Choroid plexus epithelial cell (primary cell): ENCODE measurements at places on chromosomes 4 and X.

DNA sequence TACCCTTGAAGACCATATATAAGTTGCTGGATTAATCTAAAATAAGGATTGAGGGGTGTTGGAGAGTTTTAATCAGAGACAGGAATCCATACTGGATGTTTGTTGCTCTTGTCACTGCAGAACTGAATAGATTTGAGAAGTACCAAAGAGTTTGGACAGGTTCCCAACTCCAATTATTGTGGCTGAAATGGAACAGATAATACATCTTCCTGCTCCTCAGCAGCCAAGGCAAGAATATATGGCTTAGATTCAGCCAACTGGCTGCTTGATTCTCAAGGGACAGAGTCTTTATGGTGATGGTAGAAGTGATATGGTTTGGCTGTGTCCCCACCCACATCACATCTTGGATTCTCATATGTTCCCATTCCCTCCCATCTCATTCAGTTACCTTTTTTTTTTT lies 97.0 kb upstream of the PDHA2 start:
- DNase-seq, result no peak

- DNase-seq, result peak; percentile 82
These were observed 4.8 kb downstream of the SLC49A3 start for GRCh38 chr4:683982-684622.

- no peak for DNase-seq
These were observed 16.4 kb upstream of the HSFX1 start for GRCh38 chrX:149757206-149758067.

- peak; percentile 89 for DNase-seq
These were observed 59.1 kb downstream of the MRPL1 start for GRCh38 chr4:77921701-77922100.

DNA sequence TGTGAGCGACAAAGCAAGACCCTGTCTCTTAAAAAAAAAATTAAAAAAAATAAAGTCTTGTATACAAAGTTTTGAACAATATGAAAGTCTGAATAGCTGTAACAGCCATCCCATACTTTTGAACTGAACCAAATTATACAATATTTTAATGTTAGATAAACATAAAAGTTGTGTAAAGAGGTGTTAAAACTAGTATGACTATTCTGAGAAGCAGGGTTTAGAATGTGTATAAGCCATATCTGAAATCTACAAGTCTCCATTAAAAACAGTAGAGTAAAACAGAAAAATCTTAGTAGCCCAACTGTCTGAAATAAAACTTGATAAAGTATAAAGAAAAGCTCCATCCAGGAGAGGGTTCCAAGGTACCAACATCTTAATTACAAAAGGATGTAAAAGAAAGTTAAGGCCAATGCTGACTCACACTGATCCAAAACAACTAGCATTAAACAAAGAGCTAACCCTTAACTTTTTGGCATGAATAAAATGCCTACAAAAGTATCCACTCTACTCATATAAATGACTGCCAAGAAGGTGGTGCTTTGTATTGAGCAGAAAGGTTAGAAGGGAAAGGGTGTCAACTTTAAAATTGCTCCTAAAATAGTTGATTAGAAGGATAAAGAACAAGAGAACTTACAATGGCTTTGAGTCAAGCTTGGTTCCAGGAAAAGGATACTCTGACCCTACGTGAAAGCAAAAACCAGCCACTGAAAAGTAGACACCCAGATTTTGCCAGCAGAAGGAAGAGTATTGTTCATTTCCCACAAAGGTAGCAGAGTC lies 18.5 kb downstream of the CNOT6L start:
- DNase-seq, result no peak

GRCh38 chr4:37549041-37549440 lies 137.1 kb downstream of the RELL1 start:
- peak; percentile 77 for DNase-seq

DNA sequence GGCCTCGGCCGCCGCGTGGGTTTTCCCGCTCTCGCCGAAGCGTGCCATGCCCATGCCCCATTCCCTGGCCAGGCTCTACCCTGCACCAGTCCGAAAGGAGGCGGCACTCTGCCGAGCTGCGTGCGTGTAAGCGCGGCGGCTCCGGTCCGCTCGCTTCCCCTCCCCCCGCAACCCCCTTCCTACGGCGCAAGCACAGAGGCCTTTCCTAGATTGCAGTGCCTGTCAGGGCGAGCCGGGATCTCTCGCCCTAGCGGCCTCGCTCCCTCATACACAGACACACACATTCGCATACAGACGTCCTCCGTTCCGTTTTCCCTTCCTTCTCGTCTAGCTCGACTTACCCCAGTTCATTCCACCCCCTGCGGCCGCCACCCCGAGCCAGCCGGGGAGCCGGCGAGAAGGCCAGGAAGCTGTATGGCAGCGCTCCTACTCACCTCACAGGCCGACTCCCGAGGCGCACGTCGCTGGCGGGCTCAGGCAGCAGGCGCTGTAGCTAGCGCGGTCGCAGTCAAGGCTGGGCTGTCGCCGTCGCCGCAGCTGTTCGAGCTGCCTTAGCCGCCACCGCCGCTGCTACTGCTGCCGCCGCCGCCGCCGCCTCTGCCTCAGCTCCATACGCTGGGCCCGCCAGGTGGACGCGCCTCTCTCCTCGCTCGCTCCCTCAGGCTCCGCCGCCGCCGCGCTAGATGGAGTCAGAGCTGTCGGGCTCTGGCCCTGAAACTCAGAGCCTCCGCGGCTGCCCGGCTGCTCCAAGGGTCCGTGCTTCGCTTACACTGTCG lies 615 bp downstream of the NEXMIF start:
- DNase-seq, result peak; percentile 5

DNA sequence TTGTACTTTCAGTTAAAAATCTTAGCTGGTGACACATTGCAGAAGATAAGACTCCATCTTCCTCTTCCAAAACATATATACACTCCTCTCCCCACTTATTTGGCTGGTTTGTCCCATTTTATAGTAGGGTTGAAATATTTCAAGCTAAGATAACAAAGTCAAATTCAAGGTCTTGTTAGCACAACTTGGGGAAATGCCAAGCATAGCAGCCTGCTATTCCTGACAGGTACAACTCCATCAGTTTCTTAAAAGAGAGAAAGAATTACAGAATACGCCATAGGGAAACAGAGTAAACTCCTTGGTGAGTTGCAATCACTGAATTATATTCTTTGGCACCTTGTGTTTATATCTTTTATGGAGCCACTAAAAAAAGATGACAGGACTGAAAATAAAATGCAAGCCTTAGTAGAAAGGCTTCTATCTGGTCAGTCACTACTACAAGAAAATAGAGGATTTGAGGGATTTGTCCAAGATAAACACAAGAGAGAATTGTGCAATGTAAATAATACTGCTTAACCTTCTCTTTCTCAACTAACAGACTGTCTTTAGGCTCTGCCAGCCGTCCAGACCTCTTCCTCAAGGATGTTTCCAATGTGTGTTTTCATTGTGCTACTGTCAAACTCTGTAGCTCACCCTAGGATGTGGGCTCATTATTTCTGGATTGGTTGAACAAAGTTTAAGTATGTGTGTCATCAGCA lies 170.3 kb downstream of the VEGFC start:
- DNase-seq, result peak; percentile 76

- no peak for DNase-seq
These were observed 338.9 kb downstream of the HNRNPD start for GRCh38 chr4:82034878-82035277.

- no peak for DNase-seq
These were observed 103.8 kb upstream of the CXCL13 start for GRCh38 chr4:77501851-77502250.

DNA sequence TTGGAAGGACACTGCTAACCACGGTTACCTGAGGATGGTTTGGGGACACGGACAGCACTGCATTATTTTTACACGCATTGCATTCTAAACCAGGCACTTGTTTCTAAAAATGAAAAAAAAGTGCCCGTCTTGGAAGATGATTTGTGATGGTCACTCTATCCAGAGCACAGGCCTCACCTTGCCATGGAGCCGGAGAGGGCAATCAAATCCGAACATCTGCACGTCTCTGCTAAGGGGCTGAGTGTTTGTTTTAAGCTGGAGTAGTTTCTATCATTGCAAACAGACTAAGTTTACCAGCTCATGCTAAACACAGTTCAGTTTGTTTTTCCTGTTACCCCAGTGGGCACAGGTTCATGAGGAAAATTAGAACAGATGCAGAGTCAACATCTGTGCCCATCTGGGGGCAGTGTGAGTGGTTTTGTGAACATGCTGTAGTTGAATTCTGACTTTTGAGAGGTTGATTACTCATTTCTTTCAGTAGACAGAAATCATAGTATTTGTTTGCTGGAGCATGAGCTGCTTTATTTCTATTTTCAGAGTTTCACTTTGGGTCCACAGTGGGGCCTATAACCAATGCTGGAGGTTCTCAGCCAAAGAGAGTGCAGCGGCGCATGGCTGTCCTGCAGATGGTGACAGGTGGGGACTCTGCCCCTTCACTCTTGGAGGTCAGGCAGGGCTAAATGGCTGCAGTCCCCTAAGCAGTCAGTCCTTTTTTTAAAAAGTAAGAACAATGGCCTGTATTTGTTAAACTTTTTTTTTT lies 65.4 kb upstream of the ENPP6 start:
- no peak for DNase-seq

DNA sequence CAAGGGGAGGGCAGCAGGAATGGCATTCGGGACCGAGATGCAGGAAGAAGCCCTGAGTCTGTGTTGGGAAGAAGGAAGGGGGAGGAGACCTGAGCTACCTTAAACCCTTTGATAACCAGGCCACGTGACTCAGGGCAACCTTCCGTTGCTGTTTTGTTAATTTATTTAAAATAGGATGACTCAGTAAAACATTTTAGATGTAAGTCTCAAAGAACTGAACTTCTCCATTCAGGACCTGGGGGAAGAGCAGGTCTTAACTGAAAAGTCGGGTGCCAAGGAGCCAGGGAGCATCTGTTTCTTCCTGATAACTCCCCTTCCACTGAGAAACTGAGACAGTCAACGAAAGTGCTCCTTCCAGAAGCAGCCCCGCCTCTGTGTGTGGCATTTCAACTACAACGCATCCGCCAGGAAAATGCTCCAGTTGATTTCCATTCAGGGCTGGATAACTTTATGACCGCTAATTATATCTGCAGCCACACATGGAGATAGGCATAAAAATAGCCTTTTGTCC lies 88.0 kb downstream of the IRF2 start:
- no peak for DNase-seq

DNA sequence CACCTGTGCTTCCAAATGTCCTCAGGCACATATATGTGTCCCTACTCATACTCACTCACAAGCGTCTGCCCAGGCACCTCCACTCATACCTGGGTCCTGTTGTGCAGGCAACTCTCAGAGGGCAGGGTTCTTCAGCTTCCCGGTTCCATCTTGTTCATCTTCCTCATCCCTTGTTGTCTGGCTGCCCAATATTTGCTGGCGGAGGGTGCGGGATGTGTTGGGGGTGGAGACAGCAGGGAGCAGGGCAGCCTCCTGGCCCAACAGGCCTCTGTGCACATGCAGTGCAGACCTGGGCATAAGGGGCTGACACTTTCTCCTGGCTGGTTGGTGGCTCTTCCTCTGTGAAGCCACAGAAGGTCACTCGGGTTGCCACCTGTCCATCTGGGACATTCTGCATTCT lies 32.1 kb downstream of the NBDY start:
- no peak for DNase-seq

DNA sequence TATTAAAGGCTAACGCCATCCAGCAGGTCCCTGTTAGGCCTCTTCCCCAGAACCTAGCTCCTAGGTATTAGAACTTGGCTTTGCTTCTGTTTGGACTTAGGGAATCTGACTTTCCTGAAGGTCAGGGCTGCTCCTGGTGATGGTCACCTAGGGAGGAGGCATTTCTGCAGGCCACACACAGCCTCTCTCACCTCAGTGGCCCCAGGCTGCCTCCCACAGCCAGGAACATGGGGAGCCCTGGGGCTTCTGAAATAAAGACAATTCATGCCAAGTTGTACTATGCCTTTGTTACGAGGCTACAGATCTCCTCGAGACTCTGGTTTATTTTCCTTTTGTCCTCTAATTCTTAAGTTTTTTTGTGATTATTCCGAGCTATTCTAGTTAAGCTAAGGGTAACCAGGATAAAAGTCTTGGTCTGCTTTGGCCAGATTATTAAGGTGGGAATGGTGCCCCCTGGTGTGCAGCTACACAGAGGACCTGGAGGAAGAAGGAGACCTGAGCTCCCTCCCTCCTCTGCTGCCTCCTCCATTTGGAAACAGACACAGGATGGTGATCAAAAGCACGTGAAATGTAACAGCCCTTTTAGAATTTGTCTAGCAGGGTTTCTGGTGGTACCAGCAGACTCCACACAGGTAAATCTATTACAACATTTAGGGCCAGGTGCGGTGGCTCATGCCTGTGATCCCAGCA lies 131.0 kb downstream of the DCLK2 start:
- DNase-seq, result peak; percentile 84

DNA sequence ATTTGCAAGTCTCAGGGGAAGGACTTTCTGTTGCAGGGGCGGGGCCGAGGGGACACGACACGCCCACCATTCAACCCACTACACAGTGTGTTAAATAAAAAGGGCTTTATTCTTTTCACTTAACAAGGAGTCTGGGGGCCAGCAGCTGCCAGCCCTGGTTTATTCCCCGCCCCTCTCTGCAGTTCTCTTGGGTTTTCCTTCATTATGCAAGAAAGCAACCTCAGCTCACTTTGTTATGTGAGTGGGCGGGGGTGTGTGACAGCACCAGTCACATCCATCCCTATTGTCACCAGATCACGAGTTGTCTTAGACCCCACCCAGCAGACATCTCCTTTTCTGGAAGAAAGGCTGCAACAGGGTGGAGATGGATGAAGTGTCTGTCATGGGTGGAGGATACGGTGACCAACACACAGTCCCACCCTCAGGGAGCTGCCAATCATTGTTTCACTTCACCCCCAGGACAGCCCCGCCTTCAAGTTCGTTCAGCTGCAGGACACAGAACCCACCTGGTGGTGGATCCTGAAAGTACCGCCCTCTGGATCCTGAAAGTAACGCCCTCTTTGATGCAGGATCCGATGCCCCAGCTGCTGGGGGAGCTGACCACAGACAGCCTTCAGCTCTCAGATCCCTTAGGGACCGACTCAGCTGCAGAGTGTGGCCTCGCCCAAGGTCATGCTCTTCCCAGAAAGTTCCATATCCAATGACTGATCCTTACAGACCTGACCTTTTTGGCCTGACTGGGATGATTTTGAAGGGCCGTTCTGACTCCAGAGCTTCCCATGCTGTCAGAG lies 79.6 kb downstream of the SMIM20 start:
- DNase-seq, result peak; percentile 14

DNA sequence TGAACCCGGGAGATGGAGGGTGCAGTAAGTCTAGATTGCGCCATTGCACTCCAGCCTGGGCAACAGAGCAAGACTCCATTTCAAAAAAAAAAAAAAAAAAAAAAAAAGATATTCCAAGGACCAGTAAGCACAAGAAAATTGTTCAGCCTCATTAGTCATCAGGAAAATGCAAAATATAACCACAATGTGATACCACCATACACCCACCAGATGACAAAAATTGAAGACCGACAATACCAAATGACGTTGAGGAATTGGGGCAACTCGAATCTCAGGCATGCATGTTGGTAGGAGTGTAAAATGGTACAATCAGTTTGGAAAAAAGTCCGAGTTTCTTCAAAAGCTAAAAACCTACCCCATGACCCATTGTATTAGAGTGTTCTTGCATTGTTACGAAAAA lies 130.2 kb upstream of the FAM9B start:
- DNase-seq, result no peak
